ENCODE measurements at places on chromosomes 2 and 18.
A peak's percentile ranks its signal among the peaks of the same experiment; 100 is the strongest.

DNA sequence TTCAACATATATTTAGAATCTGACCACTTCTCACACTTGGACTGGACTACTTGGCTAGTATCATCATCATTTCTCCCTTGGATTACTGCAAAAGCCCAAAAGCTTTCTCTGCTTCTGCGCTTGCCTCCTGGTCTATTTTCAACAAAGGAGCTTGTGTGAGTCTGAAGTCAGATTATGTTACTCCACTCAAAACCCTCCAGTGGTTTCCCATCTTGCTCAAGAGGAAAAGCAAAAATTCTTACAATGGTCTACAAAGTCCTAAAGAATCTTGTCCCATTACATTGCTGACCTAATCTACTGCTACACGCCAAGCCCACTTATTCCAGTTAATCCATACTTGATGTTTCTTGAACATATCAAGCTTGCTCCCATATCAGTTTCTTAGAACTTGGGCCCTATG, 9.6 kb downstream of the PREPL start:
- DNase-seq = no peak

GRCh38 chr2:176334729-176335128, 65.5 kb downstream of the MTX2 start:
- DNase-seq = no peak

DNA sequence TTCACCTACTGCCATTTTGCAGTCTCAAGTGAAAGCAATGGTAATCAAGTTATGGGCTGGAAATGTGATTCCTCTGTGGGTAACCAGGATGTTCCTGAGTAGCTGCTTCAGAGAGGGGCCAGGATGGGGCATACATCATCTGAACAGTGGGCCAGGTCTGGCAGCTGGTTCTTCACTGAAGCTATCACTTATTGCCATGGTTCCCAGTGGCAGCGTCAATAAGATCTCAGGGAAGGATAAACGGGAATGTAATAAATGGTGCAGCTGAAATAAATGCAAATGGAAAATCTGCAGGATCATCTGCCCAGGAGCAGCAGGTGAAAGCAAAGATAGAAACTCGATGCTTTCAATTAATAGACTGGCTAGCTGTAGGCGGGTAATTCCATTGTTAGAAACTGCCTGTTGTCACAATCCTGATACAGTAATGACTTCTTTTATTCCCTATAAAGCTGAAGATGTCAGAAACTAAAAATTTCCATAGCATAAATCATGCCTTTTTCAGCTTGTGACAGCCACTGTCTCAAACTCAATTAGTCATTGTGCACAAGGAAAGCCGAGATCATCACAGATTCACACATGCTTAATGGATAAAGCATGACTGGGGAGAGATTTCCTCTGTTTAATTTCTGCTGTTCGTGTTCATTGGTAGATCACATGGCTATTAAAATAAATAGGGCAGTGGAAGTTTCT, 56.2 kb upstream of the CCDC85A start:
- DNase-seq = no peak

DNA sequence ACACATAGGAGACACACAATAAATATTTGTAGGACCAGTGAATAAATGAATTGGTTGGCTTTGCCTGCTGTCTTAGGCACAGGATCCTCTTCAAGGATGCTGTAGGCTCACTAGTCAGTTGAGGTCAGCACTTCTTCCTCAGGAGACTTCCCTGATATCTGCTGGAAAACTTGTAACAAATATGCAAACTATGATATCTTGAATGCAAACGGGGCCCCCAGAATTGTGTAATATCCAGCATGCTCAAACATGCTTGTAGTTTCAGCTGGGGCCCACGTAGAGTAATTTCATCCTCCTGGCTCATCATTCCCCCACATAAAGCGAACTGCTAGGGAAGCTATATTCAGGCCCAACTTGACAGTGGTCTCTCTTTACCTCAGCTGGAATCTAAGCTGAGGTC, 43.6 kb downstream of the POLE4 start:
- DNase-seq = no peak

DNA sequence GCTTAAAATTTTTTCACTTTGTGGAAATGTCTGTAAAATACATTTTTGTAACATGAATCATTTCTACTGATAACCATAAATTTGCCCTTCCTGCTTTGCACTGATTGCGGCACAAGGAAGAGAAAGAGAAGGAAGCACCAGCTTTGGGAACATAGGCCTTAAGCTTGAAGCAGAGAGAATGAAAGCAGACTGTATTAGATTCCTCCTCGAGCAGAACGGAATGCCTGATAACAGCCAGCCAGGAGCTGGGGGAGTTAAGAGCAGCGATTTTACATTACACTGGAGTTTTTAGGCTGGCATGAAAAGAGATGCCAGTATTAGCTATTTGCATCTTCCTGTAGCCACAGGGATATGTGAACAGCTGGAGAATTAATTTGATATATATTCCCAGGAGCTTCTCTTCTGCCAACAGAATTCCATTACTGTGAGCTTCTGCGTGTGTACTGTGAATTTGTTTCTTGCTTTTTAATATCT, 33.5 kb downstream of the CRIM1 start:
- DNase-seq = no peak

GRCh38 chr18:49020129-49020528, 69.4 kb upstream of the SMAD7 start:
- peak; percentile 5 for DNase-seq

DNA sequence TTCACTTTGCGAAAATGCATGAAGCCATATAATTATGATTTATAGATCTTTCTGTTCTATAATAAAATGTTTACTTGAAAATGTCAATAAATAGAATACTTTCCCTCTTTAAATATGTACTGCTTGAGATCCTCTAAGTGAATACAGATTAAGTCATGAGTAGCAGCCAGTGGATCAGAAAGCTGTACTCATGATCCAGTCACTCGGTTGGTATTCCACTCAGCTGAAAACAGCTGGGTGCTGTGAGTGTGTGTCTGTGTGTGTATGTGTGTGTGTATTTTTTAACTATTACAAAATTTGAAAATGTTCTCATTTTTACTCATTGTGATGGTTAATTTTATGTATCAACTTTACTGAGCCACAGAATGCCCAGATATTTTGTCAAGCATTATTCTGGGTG, 141.6 kb upstream of the CYP26B1 start:
- peak; percentile 56 for DNase-seq

- no peak for DNase-seq
Measured at GRCh38 chr2:181174611-181175580, 194.5 kb downstream of the UBE2E3 start.

- DNase-seq = no peak
Measured at GRCh38 chr18:76315722-76316230, 179.3 kb downstream of the ZNF516 start.

All from AG20443 (cell line).